ENCODE measurements at places on chromosomes 2 and 18.

- no peak overlapping the region for H3K27ac ChIP-seq
- no peak overlapping the region for H3K4me3 ChIP-seq
- H3K4me1 ChIP-seq: peaks cover 15% of the 10 kb centered on the region
- H3K36me3 ChIP-seq: no peaks in the 10 kb centered on the region
These were observed 449.4 kb upstream of the SLC14A2 start for GRCh38 chr18:45165871-45166270.

DNA sequence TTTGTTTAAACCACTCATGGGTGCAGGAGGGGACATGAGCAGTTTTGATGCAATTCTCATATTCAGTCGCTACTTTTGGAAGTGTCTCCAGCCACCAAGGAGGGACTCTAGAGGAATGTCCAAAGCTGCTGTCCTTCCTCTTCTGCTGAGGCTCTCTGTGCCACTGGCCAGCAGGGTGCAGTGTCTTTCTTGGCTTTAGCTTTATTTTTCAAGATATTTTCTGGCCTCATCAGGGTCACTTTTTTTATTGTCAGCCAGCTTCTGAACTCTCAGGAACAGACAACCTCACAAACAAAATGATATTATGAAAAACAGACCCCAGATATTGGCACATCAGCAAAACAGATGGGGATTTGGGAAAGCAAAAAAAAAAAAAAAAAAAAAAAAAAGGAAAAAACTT is 289.3 kb upstream of the ZSWIM2 start:
- H3K36me3 ChIP-seq: no peaks in the 10 kb centered on the region
- no peaks in the 10 kb centered on the region for H3K27me3 ChIP-seq
- no peak for DNase-seq
- no peak overlapping the region for H3K4me3 ChIP-seq

- H3K27me3 ChIP-seq: no peaks in the 10 kb centered on the region
- H3K27ac ChIP-seq: no peak overlapping the region
- H3K4me1 ChIP-seq: no peaks in the 10 kb centered on the region
- DNase-seq: no peak
These were observed 82.0 kb upstream of the IL1R2 start for GRCh38 chr2:101909760-101910159.

DNA sequence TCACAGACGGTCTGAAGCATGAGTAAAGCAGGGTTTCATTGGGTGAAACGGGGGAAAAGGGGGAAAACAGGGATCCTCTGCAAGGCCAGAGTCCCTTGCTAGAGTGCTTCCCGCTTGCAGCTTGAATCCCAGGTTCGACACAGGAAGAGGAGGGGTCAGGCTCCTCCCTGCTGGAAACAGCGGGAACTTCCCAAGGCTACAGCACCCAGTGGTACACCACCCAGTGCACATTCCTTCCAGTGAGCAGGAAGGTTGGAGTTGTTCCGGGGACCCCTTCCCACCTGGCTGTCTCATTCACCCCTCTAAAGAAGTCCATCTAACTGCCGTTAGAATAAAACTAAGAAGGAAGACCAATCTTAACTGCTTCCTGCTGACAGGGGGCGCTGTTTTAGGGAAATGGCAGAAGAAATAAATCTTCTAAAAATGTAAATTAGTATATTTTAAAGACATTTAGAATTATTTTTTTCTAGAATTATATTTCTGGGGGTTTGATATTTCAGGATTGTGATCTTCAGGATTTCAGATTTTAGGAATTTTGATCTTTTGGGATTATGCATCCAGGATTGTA is 230.9 kb downstream of the RBM43 start:
- no peak overlapping the region for H3K4me3 ChIP-seq
- no peak overlapping the region for H3K27ac ChIP-seq
- no peaks in the 10 kb centered on the region for H3K27me3 ChIP-seq
- H3K36me3 ChIP-seq: no peaks in the 10 kb centered on the region

- no peak overlapping the region for H3K4me3 ChIP-seq
- H3K27ac ChIP-seq: no peak overlapping the region
- no peaks in the 10 kb centered on the region for H3K36me3 ChIP-seq
- no peak for DNase-seq
- no peaks in the 10 kb centered on the region for H3K27me3 ChIP-seq
- H3K4me1 ChIP-seq: no peaks in the 10 kb centered on the region
These were observed 1056.7 kb upstream of the FANCL start for GRCh38 chr2:59297816-59298215.

GRCh38 chr18:58541789-58542425 is 87.0 kb downstream of the ALPK2 start:
- H3K4me3 ChIP-seq: no peak overlapping the region
- DNase-seq: no peak
- H3K27ac ChIP-seq: no peak overlapping the region
- H3K27me3 ChIP-seq: no peaks in the 10 kb centered on the region
- no peaks in the 10 kb centered on the region for H3K4me1 ChIP-seq

GRCh38 chr18:2644535-2644934 is 11.0 kb upstream of the SMCHD1 start:
- H3K36me3 ChIP-seq: no peaks in the 10 kb centered on the region
- H3K4me1 ChIP-seq: no peaks in the 10 kb centered on the region
- no peak overlapping the region for H3K4me3 ChIP-seq

GRCh38 chr2:51212374-51212773 is 180.4 kb upstream of the NRXN1 start:
- no peak overlapping the region for H3K4me3 ChIP-seq
